ENCODE measurements at places on chromosomes 12 and 14. TPM values are rescaled to one million over a fixed set of nuclear protein-coding genes. Genes with fewer than 3 reads are reported as not detected.

The DHRS2 gene
- 1.7 TPM for total RNA-seq

The KCNMB4 gene
- total RNA-seq, result 0.39 TPM

The DACT1 gene
- total RNA-seq, result 0.13 TPM

The ATXN3 gene
- 59.6 TPM for total RNA-seq

The CAPZA3 gene
- total RNA-seq, result not detected

The STAC3 gene
- 0.13 TPM for total RNA-seq

The TMEM117 gene
- total RNA-seq, result 4.0 TPM

The TSHR gene
- not detected for total RNA-seq
